Type B pancreatic cell (in vitro differentiated cells): ENCODE measurements at places on chromosomes 12 and 14.

- no peak for DNase-seq
Measured at GRCh38 chr12:123997033-123997822, 24.2 kb downstream of the ZNF664 start.

DNA sequence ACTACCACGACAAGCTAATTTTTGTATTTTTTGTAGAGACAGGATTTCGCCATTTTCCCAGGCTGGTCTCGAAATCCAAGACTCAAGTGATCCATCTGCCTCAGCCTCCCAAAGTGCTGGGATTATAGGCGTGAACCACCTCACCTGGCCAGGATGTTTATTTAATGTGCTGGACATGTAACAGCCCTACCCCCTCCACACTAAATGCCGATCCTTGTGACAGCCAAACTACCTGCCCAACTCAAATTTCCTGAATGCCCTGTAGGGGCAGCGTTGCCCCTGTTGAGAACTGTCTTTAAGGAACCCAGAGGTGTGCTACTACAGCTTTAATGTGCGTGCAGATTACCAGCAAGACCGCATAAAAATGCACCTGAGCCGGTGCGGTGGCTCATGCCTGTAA is 48.1 kb downstream of the KCNK13 start:
- DNase-seq = no peak

DNA sequence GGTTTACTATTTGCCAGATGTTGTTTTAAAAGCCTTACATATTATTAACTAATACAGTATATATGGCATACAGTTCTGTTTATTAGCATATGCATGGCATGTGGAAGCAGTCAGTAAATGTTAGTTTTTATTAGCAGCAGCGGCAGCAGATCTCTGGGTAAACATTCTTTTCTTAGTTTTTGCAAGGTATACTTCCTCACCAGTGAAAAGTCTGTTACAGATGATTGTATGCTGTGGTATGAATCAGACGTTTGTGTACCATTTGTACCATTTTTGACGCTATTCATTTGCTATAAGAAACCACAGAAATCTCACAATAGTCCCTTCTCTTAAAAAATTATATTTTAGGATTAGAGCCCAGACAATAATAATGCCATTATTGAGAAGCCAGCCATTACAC is 17.8 kb downstream of the STK38L start:
- DNase-seq = no peak

DNA sequence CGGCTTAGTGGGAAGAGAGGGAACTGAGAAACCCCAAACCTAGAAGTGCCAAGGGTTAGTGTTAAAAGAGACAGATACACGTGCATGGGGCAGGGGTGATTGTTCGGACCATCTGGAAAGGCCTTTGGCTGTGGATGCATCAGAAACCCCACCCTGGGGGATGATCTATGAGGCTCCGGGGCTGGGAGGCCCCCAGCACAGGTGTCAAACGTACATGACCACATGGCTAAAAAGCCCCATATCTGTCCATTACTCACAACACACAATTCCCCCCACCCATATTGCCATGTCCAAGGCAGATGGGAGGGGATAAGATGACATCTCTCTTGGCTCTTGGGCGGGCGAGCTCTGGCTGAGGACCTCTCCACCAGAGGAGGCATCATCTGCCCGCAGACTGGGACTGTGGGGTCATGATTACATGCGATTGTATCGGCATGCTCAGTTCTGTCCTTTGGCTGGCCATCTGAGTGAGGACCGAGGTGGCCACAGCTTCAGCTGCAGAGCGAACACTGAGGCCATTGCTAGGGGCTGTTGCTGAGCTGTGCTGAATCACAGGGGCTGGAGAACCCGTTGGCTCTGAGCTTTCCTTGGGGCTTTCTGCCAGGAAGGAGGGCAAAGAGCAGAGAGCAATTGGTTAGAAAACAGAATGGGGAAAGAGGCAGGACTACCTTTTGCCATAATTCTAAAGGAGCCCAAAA is 9.6 kb upstream of the NPFF start:
- no peak for DNase-seq

- no peak for DNase-seq
Measured at GRCh38 chr14:98233656-98234055, 1038.3 kb downstream of the BCL11B start.

DNA sequence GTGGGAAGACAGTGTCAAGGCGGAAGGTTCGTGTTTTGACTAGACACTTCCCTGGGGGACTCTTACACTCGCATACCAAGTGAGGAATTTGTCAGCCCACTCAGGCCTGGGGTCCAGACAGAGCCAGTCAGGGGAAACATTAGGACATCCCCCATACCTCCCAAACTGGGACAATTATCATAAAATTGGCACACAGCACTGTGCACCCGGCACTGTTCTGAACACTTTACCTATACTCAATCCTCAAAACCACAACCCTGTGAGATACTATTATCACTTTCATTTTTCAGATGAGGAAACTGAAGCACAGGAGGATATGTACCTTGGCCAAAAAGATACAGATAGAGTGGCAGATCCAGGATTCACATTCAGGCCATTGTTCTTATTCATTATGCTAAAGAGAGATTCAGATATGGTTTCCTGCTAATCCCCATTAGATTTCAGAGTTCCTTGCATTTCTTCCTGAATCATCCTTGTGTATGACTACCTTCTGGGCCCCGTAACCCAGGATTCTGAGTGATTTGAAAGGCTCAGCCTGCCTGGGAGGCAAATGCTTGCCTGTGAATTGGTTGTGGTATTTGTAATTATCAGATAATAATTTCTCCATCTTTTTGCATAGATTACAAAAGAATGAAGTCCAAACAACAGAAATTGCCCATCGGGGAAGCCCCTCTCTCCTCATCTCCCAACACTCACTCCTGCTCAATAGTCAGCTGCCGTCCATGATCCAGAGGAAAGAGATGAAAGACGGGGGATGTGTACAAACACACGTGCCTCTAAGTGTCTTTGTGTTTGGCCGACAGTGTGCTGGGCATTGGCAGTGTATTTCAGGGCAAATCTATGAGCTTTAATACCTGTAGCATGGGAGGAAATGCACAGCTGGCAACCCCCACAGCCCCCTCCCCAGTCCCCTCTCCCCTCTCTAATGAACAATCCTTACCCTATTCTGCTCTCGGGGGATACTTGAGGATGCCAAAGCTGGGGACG is 4.6 kb downstream of the TAC3 start:
- no peak for DNase-seq

DNA sequence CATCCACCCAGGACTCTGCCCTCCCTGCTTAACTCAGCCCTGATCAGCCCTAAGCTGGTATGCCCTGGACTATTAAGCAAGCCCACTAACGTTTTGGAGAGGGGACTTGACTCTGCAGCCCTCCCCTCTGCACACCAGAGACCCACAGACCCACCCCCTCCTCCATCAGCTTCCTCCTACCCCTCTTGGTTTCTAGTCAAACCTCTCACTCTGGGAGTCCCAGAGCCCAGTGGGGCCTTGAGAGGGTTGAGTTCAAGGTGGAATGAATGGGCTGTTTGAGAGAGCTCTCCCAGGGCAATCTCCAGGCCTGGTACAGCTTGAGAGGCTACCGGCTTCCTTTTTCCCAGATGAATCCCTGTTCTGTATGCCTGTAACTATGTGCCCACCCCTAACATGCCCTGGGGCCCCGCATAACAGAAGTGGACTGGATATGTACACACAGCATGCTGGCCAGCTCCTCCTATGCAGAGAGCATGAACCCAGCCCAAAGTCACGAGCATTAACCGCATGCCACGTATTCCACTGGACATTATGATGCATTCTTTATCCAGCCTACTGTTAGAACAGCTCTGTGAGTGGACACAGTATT is 43.6 kb downstream of the IRF2BPL start:
- no peak for DNase-seq

GRCh38 chr12:126353604-126354003 is 1288.4 kb downstream of the AACS start:
- DNase-seq = no peak

DNA sequence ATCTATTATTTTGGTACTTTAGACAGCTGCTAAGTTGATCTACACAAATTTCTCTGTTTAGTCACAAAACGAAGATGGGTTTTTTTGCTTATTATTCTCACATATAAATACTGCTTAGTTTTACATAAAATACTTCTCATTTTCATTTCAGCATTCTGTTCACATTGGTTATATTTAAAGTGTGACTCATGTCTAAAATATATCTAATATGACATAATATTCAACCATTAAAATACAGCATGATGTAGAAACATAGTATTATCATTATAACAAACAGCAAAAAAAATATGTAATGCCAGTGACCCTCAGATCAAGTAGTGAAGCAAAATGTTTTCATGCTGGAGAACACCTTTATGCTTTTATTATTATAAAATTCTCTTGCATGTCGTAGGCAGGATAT is 63.7 kb downstream of the SH2B3 start:
- DNase-seq = no peak

- DNase-seq = no peak
Measured at GRCh38 chr14:47785058-47785457, 109.7 kb upstream of the MDGA2 start.

- DNase-seq = no peak
Measured at GRCh38 chr14:79571366-79571765, 639.9 kb downstream of the DIO2 start.

GRCh38 chr12:10705655-10706054 is 17.5 kb downstream of the YBX3 start:
- no peak for DNase-seq

DNA sequence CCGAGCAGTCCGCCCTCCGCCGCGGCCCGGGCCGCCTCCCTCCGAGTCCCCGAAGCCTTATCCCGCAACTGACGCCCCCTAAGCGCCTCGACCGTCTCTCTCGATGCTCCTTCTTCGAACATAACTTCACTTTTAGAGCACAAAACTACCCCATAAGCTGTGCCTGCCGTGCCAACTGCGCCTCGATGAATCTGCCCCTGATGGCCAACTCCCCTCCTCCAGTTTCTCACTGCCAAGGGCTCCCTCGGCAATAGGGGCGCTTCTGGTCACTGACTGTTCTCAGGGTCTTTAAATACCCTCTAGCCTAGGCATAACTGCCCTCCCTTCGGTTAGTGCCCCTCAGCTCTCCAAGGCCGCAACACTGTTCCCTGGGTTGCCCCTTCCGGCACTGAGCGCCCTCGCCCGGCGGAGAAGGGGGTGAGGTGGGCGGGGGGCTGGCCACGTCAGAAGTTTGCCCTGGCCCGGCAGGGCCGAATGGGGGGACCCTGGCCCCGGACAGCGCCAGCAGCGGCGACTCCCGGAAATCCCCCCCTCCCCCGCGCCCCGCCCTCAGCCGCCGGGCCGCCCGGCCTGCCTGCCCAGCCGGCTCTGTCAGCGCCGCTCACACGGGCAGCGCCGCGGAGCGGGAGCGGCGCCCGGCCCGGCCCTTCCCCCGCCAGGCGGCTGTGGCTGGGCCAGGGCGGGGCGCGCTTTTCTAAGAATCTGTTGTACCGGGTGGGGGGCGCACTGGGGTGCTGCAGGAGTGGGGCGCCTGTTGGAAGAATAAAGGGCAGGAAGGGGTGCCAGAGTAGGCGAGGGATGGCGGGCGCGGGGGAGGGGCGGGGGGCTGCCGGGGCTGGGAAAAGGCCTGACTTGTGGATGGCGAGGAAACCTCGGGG is 10.6 kb downstream of the RARG start:
- peak; percentile 82 for DNase-seq

GRCh38 chr12:113158439-113159203 is 9.1 kb downstream of the CFAP73 start:
- no peak for DNase-seq

DNA sequence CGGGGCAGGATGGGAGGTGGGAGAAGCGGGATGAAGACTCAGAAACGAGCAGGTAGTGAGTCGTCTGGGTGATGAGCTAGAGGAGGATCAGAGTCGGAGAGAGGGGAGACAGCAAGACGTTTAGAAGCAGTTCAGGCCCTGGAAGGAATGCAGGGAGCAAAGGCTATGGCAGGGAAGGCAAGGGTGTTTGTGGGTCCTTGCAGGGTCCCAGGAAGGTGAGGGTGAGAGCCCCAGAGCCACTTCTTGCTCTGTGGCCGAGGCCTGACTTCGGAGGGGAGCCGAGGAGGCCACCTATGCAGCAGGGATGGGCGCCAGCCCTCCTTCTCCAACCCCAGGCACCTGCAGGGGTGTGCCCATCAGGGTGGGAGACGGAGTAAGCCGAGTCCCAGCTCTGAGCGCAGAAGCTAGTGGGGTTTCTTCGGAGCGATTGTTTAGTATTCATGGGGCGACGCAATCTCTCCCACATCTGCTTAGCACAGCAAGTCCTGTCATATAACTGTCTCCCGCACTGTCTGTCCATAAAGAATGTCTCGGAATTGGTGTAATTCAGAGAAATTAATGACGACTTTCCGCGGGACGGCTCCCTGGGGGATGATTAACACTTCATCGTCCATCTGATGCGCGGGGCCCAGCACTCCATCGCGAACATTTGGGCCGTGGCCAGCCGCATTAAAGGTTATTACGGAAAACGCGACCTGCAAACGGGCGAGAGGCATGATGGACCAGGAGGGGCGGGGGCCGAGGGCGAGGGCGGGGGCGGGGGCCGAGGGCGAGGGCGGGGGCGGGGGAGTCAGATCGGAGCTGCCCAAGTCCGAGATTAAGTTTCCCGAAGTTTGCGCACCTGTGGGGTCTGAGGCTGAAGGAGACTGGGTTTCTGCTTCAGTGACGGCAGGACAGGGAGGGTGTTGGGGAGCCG is 12.2 kb upstream of the CALCOCO1 start:
- DNase-seq = no peak
